ENCODE measurements at places on chromosomes 13 and 19.

GRCh38 chr13:38693168-38693567 lies 6.3 kb downstream of the FREM2 start:
- DNase-seq = no peak

DNA sequence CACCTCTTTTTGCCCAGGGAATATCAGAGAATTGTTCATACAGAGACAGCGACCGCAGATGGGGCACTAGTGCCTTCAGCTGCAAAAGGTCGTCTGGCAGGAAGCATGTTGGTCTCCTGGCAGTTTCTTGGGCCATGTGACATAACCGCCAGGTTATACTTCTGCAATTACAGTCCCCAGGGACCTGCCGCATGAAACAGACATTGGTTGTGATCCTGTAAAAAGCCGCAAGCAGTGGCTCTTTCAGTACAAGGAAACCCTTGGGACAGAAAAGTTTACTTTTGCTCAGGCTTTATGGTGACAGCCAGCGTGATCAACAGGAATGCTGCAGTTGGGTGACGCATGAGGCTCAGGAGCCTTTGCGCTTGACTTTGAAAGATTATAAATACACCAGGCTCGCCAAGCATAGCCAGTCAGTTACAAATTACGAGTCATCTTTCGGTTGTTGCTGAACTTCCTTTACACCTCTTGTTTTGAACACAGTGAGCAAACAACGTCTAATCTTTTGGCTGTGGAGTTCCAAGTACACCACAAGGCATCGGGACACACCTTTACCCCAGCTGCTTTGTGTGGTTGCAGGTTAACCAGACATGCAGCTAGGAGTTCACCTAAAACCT lies 50.5 kb upstream of the UBE2L5 start:
- no peak for DNase-seq

- DNase-seq = no peak
Measured at GRCh38 chr19:38691938-38692457, 44.5 kb downstream of the ACTN4 start.

- DNase-seq = no peak
Measured at GRCh38 chr13:23876265-23876664, 12.9 kb downstream of the MIPEP start.

GRCh38 chr13:46124967-46125933 lies 20.4 kb upstream of the CPB2 start:
- DNase-seq = no peak

DNA sequence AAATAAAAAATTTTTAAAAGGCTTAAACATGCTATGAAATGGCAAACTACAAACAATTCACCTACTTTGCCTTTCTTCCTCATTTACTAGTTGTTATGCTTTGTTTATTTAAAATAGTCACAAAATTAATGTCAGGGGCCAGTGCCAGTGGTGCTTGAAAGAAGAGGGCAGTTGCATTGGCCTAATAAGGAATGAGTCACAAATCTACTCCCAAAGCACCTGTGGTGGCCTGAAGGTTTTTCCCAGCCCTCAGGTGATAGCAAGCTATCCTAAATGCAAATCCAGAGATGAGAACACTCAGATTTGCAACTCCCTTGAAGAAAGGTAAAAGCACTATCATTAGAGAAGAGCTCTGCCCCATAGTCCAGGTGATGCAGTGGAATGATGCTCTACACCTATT lies 103.6 kb downstream of the MBNL2 start:
- no peak for DNase-seq

GRCh38 chr13:48393698-48394085 lies 19.2 kb downstream of the LPAR6 start:
- DNase-seq = no peak

GRCh38 chr19:35986664-35987570 lies 8.1 kb upstream of the SDHAF1 start:
- no peak for DNase-seq

DNA sequence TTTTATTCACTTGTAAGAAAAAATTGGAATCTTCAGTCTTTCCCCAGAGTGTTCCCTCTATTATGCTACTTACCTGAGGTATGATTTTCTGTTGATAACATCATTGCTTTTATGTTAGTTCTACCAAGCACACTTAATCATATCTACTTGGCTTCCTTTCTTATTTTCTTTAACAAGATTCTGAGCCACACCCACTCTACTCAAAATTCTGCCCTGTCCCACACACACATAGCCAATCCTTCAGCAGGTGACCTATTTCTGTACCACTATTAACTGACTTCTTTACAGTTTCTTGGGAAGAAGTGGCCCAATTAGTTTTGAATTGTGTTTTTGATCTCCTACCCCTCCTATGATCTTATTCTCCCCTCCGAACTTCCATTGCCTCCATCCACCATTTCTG lies 215.7 kb downstream of the PCDH9 start:
- DNase-seq = no peak

- no peak for DNase-seq
Measured at GRCh38 chr13:91592056-91593014, 193.9 kb downstream of the GPC5 start.

GRCh38 chr13:29861694-29862110 lies 11.3 kb upstream of the UBL3 start:
- no peak for DNase-seq

- no peak for DNase-seq
Measured at GRCh38 chr19:48095612-48096175, 14.9 kb downstream of the PLA2G4C start.

DNA sequence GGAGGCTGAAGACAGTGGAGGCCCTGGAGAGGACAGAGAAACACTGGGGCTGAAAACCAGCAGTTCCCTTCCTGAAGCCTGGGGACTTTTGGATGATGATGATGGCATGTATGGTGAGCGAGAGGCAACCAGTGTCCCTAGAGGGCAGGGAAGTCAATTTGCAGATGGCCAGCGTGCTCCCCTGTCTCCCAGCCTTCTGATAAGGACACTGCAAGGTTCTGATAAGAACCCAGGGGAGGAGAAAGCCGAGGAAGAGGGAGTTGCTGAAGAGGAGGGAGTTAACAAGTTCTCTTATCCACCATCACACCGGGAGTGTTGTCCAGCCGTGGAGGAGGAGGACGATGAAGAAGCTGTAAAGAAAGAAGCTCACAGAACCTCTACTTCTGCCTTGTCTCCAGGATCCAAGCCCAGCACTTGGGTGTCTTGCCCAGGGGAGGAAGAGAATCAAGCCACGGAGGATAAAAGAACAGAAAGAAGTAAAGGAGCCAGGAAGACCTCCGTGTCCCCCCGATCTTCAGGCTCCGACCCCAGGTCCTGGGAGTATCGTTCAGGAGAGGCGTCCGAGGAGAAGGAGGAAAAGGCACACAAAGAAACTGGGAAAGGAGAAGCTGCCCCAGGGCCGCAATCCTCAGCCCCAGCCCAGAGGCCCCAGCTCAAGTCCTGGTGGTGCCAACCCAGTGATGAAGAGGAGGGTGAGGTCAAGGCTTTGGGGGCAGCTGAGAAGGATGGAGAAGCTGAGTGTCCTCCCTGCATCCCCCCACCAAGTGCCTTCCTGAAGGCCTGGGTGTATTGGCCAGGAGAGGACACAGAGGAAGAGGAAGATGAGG lies 1.5 kb downstream of the PPP1R15A start:
- no peak for DNase-seq

Data from stimulated activated CD4-positive, alpha-beta T cell treated with anti-CD3 and anti-CD28 coated beads, Interleukin-12 subunit alpha, Interleukin-12 subunit beta, amount 100 ng/mL, for 48 hours (primary cell).